Fibroblast of the aortic adventitia (primary cell): ENCODE measurements at places on chromosomes 3 and 15. TPM values are rescaled to one million over a fixed set of nuclear protein-coding genes. Genes with fewer than 3 reads are reported as not detected.
A peak's percentile ranks its signal among the peaks of the same experiment; 100 is the strongest.

GRCh38 chr15:76973362-76973743 lies 21.6 kb upstream of the PSTPIP1 start:
- DNase-seq = peak; percentile 60

DNA sequence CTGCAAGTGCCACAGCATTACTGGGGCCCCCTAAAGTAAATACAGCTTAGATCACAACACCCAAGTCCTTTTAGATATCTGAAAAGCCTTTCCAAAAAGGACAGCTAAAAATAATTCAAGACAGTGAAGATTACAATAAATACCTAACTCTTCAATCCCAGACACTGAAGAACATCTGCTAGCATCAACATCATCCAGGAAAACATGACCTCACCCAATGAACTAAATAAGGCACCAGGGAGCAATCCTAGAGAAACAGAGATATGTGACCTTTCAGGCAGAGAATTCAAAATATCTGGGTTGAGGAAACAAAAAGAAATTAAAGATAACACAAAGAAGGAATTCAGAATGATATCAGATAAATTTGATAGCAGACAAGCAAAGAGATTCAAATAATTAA lies 71.7 kb upstream of the TTC14 start:
- no peak for DNase-seq

DNA sequence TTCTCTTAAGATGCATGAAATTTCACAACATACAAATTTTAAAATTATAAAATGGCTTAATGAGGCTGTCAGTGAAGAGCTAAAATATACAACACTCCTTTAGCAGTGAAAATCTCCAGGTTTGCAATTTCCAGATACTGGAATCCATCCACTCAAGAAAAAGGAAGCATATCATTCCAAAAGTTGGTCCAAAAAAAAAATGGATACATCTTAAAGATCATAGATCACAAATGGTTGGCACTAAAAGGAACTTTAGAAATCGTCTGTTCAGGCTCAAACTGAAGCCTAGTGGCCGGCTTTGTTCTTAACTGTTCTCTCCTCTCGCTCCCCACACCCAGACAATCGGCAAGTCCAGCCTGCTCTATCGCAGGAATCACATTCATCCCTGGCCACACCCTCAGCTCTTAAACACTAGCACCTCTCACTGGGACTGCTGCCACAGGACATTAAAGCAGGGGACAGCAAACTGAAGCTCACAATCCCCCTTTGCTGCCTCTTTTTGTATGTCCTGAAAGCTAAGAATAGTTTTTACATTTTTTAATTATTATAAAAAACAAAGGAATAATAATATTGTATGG lies 130.3 kb upstream of the CDIN1 start:
- DNase-seq = peak; percentile 19

DNA sequence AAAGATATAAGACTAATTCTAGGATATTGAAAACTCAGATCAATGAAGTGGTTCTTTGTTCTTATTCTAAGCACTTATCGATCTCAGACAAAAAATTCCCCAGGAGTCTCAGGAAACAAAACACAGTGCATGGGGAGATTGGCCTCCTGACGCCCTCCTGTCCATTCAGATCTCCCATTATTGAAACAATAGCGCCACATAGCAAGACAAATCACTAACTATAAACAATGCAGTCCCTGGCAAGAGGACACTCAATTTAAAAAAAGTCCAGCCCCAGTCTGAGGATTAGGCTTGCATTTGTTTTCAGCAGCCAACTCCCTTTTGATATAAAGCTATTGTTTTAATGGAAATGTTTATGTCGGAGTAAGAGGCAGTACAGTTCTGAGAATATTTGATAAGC lies 528.2 kb downstream of the GABRG3 start:
- no peak for DNase-seq

GRCh38 chr15:34795267-34796081 lies at the start of gene ACTC1:
TSS of gene ACTC1 (minus strand) at chr15:34795549. CDS start at chr15:34794808, 741 bp downstream.
- DNase-seq = peak; percentile 21

DNA sequence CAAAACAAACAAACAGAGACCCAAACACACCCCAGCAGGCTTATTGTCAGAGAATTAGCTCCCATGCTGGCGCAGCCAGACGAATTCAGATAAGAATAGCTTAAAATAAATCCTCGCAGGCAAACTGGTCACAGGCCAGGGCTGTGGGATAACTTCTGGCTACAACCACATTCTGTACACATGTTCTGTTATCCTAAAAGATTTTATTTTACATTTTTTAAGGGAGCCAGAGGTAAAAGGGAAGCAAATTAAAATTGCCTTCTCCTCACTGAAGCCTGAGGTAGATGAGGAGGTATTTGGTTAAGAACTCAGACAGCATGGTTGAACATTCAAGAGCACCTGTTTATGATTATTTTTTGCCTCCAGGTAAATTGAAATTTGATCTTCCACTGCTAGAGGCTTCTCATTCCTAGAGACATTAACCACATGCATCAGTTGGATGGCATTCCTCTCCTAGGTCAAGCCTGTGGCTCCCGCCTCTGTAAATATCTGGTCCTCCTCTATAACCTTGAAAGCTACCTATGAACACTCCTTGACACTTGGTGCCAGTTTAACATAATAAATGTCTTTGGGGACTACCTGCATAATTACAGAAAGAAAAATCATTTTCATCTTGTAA lies 190.3 kb downstream of the SATB1 start:
- peak; percentile 72 for DNase-seq

DNA sequence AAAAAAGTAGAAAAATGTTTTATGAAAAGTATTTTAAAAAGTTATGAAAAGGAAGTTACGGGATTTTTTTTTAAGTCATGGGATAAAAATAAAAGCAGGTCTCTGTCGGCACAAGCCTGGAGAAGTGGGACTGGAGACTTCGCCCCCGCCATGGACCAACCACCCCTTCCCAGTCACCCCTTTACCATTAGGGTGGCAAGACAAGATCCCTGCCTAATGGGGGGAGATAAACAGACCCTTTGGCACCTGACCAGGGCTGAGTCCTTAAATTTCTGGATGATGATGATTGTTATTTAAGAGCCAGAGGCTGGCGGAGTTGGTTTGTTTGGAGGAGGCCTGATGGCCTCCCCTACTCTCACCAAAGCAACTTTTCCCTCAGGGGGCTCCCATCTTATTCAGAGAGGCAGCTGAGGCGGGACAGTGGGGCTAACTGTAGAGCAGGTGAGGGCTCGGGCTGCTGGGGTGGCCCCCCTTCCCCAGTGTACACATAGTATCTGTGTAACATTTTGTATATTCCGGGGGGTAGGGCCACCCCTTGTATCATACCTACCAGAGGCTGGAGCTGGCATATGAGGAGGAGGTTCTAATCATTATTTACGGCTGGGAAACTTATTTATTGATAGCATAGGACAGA lies 74.0 kb downstream of the ADAMTS7 start:
- no peak for DNase-seq

Gene CCK
- 2.3 TPM in 1 of 2 replicates, not detected in the other for total RNA-seq

Gene GHSR
- total RNA-seq = not detected in 2 replicates
